ENCODE measurements at places on chromosomes 1 and 21.

- H3K36me3 ChIP-seq: no peaks in the 10 kb centered on the region
- DNase-seq: no peak
- no peaks in the 10 kb centered on the region for H3K4me1 ChIP-seq
- no peak overlapping the region for H3K4me3 ChIP-seq
- H3K27me3 ChIP-seq: no peaks in the 10 kb centered on the region
Observed at GRCh38 chr1:32733582-32734321, 31.2 kb upstream of the SYNC start.

DNA sequence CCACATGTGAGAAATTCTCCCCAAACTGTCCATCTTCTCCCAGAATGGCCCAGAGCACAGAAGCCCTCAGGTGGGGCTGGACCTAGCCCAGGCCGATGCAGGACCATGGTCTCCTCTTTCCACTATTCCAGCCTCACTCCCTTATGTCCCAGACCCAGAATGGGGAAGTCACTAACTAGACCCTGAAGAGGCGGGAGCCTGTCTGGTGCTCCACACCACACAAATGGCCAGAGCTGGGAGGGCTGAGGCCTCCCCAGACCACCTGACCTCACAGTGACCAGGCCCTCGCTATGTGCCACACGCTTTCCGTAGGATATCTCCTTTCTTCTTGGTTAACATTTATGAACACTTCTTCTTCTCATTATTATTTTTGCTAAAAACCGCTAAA lies 54.9 kb upstream of the EDN2 start:
- H3K4me1 ChIP-seq: no peaks in the 10 kb centered on the region
- no peaks in the 10 kb centered on the region for H3K27me3 ChIP-seq
- no peaks in the 10 kb centered on the region for H3K36me3 ChIP-seq
- no peak for DNase-seq
- H3K4me3 ChIP-seq: no peak overlapping the region

GRCh38 chr1:18803151-18803791 lies 56.2 kb downstream of the TAS1R2 start:
- H3K4me3 ChIP-seq: no peak overlapping the region
- H3K36me3 ChIP-seq: no peaks in the 10 kb centered on the region

- no peak overlapping the region for H3K4me3 ChIP-seq
- no peaks in the 10 kb centered on the region for H3K4me1 ChIP-seq
- DNase-seq: no peak
- no peaks in the 10 kb centered on the region for H3K36me3 ChIP-seq
- H3K27me3 ChIP-seq: no peaks in the 10 kb centered on the region
Observed at GRCh38 chr1:14599800-14600199, 1.3 kb downstream of the KAZN start.

DNA sequence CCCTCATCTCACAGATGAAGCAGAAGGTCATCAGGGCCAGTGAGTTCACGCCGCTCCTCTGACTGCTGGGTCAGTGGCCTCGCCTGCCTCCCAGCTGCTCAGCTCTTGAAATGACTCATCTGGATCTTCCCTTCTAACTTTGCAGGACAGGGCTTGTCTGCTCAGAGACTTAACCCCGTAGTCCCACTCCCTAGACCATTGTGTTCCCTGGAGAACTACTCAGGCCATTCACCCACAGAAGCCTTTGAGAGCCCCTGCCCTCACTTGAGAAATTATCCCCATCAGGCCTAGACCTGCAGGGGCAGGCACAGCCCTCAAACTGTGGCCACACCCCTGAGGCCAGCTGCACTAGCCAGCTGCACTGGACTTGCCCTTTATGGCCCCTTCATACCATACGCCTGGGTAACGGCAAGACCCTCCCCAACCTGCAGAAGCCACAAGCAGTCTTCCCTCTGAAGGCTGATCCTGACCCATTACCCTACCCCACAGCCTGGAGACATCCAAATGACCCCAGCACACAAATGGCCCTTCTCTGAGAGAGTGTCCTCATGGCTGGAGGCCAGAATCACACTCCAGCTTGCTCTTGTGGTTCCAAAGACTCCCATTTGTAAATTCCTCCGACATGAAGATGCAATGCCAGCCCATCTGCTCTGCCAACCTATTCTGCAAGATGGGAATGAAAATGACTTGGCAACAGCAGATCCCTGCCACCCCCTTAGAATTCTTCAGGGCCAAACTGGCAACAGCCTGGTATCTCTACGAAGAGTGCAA lies 33.2 kb downstream of the RCSD1 start:
- no peaks in the 10 kb centered on the region for H3K36me3 ChIP-seq
- no peaks in the 10 kb centered on the region for H3K27me3 ChIP-seq
- no peaks in the 10 kb centered on the region for H3K4me1 ChIP-seq
- H3K4me3 ChIP-seq: no peak overlapping the region

- no peak overlapping the region for H3K27ac ChIP-seq
- H3K4me1 ChIP-seq: no peaks in the 10 kb centered on the region
- H3K36me3 ChIP-seq: no peaks in the 10 kb centered on the region
- H3K27me3 ChIP-seq: no peaks in the 10 kb centered on the region
- no peak overlapping the region for H3K4me3 ChIP-seq
- no peak for DNase-seq
Observed at GRCh38 chr1:174433451-174433850, 14.3 kb upstream of the GPR52 start.

All from MM.1S (cell line).